ENCODE measurements at places on chromosomes 12 and 14. TPM values are rescaled to one million over a fixed set of nuclear protein-coding genes. Genes with fewer than 3 reads are reported as not detected.
A peak's percentile ranks its signal among the peaks of the same experiment; 100 is the strongest.

DNA sequence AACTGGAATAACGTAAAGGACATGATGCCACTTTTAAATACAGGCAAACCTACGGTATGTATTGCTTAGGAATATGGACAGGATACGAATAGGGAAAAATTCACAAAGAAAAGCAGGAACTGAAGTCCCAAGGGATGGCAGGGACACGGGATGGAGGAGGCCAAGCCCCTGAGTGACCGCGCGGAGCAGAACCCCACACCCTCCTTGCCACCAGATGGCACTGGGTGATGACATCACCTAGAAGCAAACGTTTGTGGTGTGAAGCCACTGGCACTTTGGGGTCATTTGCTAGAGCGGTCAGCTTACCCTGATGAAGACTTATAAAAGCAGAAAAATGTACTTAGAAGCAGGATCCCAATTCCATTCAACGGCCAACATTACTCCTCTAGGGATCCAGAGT, 9.4 kb downstream of the DHX37 start:
- DNase-seq, result no peak

- DNase-seq, result no peak
Observed at GRCh38 chr12:82873951-82874350, 187.2 kb downstream of the TMTC2 start.

GRCh38 chr14:100213956-100214769, 24.8 kb upstream of the YY1 start:
- peak; percentile 90 for DNase-seq

DNA sequence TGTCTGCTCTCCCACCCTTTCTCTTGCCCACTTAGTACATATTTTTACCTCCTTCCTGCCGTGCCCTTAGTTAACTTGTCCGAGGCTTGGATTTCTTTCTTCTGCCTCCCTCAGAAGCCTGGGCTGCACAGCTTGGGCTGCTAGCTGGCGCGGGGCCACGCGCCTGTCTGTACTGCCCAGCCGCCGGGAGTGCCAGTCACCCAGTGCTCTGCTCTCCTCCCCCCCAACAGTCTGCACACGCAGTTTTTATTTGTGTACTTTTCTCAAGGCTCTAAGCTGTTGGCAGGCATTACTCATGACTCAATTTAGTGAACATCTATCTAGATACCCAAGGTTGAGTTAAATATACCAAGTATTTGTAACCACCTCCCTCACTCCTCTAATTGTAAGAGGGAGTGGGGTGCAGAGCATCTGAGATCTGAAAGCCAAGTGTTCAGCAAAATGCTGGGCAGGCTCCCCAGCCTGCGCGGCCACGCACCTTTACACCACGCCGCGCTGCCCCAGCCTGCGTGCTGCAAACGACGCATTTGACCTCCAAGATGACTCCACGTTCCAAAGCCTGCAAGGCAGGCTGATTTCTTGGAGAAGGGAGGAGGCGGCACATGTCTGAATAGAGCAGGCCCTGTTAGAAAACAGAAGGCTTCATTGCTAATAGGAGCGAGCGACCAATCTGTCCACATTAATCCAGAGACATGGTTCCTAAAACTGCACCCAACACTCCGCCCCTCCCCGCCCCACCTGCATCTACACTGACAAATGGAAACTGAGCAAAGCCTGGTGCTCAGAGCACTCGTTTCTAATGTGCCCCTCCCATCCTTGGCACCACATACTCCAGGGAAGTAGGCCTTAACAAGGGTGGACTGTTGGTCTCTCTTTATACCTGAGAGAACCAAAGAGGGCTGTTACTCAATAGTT, 18.2 kb upstream of the CACNA2D4 start:
- peak; percentile 70 for DNase-seq

DNA sequence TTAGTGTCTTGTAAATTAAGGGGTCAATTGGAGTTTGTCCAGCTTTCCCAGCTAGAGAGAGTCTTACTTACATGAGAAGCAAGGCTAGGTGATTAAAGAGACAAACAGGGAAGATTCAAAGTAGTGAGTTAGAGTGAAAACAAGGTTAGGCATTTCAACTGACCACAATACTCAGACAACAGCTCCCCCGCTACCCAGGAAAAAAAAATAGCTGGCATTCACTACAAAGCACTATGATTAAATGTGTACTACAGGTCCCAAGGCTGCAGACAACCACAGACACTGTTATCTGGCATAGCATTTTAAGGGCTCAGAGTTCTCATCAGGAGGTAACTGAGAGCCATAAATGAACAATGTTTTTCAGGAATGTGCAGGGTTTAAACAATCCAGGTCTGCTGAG, 680.9 kb downstream of the TMEM121 start:
- DNase-seq, result no peak

- no peak for DNase-seq
Observed at GRCh38 chr12:112977641-112978040, 678 bp upstream of the OAS2 start.

DNA sequence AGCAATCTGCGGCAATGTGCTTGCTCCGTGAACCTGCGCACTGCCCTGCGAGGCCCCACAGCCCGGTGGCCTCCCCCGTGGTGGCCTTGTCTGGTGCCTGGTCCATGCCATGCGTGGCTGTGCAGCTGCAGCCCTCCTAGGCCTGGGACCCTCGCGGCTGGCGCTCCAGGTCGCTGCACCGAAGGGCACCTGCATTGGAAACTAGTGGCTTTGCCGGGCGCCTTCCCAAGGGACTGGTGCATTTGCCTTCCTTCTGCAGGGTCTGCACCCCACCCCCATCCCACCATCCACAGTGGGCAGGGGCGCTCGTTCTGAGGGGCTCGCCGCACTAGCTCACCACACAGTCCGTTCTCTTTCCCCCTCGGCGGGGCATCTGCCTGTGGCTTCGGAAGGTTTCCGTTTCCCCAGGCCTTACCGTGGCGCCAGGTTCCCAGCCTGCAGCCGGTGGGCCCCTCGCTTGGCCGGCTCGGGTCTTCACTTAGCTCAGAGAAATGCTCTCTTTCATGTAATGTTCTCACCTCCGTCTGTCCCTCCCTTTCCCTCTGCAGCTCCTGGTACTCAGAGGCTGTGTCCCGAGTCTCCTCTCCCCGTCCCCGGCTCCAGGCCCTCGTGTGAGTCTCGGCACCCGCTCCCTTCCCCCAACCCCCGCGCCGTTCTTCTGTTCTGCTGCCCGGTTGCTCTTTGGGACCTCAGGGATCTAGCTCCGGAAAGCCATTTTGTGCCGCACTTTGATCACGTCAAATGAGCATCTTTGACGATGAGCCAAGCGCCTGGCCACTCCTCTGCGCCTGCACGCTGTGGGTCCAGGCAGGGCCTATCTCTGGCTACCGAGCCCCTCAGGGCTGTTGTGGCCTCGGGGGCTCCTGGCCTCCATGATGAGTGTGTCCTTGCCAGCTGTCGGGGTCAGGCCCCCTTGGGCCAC, 31.9 kb downstream of the JAG2 start:
- no peak for DNase-seq

DNA sequence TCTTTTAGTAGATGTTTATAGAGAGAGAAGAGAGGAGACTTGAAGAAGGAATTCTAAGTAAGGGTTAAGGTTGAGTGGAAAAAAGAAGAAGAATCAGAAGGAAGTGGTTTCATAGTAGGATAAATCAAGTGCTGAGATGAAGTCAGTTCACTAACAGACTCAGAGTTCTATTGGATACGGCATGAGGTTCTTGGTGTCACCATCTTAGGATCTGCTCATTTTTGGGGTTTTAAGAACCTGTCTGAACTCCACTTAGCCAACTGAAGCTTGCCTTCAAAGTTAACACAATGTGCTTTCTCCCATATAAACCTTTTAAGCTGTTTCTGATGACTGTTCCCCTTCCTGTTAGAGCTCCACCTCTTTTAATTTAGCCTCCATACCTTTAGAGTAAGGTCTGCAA, 152.6 kb downstream of the PRKCH start:
- no peak for DNase-seq

DNA sequence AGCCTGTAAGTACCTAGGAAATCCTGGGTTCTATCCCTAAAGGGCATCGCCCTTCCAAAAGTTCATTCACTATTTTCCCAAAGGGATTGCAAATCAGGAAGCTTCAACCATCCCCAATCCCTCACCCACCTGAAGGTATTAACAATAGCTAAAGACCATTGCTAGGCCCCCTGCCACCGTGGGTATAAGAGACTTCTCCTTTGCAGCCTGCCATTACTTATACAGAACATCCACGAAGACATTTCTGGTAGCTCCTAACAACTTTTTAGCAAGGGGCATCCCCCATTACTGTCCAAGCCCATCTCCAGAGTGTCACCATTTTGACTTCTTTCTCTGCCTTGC, 384 bp upstream of the SMUG1 start:
- no peak for DNase-seq

The PRH1 gene
- 47.6 TPM for total RNA-seq

The CCDC197 gene
- total RNA-seq, result not detected

The FOXA1 gene
- total RNA-seq, result 126 TPM

The RHOJ gene
- total RNA-seq, result 20.6 TPM

Data from ureter (tissue), 1 donor.